Activated CD8-positive, alpha-beta T cell treated with anti-CD3 and anti-CD28 coated beads for 36 hours (primary cell): ENCODE measurements at places on chromosomes 5 and 9. TPM values are rescaled to one million over a fixed set of nuclear protein-coding genes. Genes with fewer than 3 reads are reported as not detected.

DNA sequence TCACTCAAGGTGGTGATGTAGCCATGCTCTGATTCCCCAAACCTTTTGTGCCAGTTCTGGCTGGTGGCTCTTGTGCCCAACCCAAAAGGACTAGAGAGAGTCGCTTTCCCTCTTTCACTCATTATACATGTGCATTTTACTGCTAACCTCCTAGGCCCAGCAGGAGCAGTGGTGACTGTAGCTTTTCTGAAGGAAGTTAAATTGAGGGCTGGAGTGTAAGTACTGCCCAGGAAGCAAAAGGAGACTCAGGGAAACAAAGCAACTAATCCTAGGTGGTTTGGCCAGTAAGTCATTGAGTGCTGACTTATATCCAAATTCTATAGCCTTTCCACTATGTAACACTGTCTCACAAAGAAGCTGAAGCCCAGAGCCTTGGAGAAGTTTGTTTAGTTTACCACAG, 194.4 kb upstream of the ZNF462 start:
- DNase-seq, result no peak

- no peak for DNase-seq
Observed at GRCh38 chr9:6484210-6484609, 71.2 kb downstream of the UHRF2 start.

GRCh38 chr5:177040814-177041420, 18.4 kb downstream of the ZNF346 start:
- DNase-seq, result no peak

DNA sequence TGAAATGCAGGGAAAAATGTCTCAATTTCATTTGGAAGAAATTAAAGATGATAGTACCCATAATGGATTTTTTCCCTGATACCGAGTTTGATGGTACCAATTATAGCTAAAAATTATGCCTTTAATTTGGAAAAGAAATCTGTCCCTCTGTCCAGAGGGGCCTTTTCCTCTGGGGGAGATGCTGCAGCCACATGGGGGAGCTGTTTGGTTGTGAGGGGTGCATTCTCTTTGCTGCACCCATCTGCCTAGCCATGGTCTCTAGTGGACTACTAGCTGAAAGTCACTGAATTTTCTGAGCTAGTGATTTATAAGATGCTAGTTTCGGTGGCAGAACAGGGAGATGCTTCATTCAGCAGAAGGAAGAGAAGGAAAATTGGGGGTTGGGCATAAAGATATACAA, 9.6 kb downstream of the SEC61B start:
- peak; percentile 71 for DNase-seq

DNA sequence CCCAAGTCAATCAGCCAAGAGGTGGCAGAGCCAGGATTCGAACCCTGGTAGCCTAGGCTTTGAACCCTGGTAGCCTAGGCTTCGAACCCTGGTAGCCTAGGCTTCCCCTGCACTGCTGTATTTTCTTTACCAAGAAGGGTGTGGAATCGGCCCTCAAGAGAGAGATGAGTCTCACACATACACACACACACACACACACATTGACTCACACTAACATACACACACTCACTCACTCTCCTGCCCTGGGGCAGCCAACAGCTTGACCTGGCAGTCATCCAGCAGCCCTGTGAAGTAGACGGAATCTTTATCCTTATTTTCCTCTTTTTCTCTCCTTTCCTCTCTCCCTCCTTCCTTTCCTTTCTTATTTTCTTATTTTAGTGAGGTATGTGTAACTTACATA, 55.4 kb upstream of the RPL26L1 start:
- DNase-seq, result no peak

DNA sequence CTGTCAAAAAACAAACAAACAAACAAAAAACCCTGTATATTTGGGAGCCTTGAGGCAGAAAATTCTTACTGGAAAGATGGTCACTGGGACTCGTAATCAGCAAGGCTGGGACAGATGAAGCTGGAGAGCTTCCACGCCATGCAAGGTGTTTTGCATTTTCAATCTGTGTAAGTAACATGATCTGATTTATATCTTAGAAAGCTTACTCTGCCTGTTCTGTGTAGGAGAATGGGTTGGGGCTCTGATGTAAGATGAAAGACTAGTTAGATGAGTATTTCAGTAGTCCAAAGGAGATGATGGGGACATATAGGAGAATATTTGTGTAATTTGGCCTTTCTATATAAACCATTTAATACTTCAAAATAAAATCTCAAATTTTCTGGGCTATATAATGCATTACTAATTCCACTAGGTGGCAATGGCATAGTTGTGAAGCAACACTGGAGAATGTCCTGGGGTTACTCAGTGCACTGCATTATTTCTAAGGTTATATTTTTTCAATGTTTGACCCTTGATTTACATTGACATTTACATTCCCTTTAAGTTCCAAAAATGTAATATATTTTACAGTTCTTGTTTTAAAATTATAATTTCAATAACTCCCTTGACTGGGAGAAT, 21.9 kb upstream of the FSD1L start:
- DNase-seq, result no peak

DNA sequence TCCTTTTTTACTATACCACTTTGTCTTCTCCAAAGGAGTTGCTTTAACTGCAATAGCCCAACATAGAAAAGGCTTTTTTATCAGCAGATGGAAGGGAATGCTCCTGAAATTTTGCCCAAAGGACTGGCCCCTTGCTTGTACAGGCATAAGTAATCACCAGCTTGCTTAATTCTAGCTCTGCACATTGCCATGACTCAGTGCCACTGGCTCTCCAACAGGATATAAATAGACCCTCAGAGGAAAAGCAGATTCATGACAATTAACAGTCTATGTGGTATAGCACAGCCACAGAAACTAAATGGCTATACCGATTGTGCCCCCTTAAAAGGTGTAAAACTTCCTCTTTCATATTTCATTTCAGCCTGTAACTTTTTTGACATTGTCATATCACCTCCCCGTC, 227.0 kb downstream of the ZNF608 start:
- DNase-seq, result no peak

DNA sequence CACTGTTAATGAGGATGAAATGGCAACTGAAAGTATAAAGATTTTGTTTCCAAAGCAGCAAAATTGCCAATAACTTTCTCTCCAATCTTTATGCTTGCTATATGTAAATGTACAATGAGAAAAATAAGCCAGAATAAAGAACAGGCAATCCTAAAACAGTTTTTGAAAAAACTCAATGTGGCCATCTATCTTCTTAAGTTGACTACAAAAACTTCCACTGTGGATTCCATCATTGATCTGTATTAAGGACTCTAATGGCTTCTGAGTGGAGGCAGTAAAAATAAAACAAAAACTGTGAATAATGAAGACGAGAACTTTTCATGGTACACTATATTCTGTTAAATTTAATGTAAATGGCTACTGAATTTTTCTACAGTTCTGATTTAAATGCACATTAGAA, 382.9 kb downstream of the TMEM232 start:
- no peak for DNase-seq

GRCh38 chr5:14272548-14273205, 129.5 kb downstream of the TRIO start:
- no peak for DNase-seq

GRCh38 chr5:162641142-162641813, 573.7 kb downstream of the GABRG2 start:
- no peak for DNase-seq

DNA sequence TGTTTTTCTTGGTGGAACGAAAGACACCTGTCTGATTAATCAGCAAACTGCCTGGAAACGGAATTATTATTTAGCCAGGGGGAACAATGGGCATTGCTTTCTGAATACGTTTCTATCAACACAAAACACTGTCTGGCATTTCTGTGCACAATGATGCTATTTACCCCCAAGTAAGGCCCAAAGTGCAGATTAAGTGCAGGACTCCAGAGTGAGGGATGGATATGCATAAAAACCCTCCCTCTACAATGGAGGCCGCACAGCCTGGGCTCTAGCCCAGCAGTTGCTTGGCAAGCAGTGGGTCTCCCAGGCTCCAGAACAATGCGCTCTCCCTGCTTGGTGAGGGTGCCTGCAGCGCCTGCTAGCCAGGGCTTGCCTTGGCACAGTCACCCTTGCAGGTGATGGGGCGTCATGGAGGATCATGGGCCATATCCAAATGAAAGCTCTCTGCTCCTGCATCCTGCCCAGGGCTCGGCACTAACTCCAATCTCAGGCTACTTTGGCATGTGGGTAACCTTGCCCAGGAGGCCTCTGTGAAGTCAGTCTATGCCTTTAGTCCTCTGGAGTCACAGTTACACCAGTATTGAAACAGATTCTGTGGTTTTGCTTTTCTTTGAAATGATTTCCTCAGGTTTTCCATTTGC, 11.5 kb upstream of the SPATA24 start:
- peak; percentile 69 for DNase-seq

DNA sequence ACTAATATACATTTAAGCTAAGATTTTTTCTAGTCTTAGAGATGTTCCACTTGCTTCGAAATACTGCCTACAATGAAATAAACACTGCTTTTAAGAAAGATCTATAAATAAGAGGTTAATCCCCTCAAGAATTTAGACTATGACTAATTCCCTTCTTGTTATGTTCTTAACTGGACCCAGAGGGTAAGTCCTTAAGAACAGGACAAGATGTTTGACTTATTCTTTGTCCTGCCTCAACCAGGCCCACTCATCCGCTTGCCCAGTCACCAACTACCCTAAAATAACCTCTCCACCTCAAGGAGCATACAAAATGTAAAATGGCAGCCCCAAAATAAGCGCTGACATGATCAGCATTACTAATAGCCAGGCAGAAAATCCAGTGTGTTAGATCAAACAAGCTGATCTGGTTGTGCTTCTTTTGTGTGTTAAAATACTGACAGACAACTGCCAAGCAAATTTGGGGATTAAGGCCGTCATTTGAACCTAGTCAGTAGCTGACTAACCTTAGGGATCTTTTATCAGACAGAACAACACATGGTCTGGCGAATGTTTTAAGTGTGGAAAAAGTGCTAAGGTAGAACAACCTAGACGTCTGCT, 93.7 kb upstream of the SMC5 start:
- no peak for DNase-seq

- no peak for DNase-seq
Observed at GRCh38 chr5:52809884-52810283, 22.2 kb downstream of the ITGA1 start.

GRCh38 chr5:120365656-120366446, 98.2 kb upstream of the PRR16 start:
- DNase-seq, result no peak

GRCh38 chr9:137198902-137199283, 1.6 kb downstream of the TPRN start:
- no peak for DNase-seq

DNA sequence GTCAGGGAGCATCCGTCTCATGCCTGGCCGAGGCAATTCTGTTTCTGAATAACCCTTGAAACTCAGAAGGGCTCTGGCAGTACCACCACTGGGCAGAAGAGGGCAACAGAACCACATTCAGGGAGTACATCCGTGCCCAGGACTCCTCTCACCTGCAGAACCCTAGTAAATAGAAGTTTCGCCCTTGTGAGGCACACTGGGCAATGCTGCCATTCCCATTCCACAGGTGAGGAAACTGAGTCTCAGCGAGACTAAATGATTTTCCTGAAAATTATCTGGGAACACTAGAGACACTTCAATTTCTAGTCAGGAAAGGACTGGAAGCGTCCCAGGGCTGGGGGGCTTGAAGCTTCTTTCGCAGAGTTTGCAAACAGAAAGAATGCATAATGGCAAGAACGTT, 74.7 kb downstream of the FGF1 start:
- DNase-seq, result peak; percentile 87

GRCh38 chr5:180353048-180353979, at the start of gene GFPT2:
Gene GFPT2 (minus strand): TSS chr5:180353336. CDS start chr5:180353217, 119 bp downstream.
- DNase-seq, result peak; percentile 60

DNA sequence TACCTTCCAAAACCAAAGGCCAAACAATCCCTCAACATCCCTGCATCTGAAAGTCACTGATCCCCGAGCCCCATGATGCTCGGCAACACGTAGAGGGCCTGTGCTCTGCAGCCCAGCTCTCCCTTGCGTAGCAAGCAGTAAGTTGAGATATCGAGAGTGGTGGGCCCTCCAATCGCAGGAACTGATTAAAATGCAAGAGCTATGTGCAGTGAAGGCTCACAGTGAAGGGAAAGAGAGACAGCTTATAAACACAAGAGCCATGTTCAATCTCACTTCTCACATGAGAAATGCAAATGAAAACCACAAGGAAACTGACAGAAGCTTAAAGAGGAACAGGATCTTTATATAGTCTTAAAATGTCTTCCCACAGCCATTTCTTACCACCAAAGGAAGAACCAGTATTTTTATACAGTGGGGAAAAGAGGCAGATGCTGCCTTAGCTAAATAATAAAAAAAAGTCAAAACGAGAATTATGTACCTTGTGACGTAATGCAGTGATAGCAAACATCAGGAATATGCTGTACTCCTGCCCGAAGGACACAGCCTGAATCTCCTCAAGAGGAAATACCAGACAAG, 24.6 kb downstream of the TTF1 start:
- DNase-seq, result no peak

DNA sequence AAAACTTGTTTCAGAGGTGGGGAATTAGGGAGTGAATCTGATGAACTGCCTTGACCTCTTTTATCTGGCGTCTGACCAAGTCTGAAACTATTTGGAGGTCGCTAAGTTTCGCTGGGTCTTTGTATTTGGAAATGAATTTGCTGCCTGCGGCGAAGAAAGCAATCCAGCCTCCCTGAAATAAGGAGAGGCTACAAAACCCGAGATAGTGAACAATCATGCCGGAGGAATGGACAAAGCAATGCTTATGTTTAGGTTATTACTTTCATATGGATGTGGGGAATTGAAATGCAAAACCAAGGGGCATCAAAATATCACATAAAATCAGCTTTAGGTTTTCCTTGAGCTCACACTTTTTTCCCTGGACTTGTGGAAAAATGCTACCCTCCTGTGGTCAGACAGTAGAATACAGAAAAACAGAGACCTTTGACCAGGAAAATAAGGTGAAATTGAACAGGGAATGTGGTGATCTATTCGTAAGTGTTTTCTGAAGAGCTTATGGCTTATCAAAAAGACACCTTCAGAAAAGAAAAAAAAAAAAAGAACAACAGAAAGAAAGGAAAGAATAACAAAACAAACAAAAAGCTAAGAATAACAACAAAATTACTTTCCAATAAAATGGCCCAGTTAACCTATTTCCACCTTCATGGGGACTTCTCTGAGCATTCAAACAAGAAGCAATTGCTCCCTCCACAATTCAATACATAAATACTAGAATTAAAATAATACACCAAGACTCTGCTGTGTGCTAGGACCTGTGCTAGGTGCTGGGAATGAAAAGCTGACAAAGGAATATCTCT, 68.6 kb upstream of the DPYSL3 start:
- no peak for DNase-seq

GRCh38 chr5:14341571-14342230, 198.6 kb downstream of the TRIO start:
- DNase-seq, result no peak

GRCh38 chr9:108400297-108400696, 455.5 kb downstream of the ACTL7B start:
- DNase-seq, result no peak

The SNX30 gene
- total RNA-seq, result 3.8 TPM

The PCDHGA10 gene
- not detected for total RNA-seq

The MYOZ3 gene
- 0.11 TPM for total RNA-seq

The SPINK7 gene
- not detected for total RNA-seq

The FBXW5 gene
- total RNA-seq, result 53.4 TPM

The KLHL3 gene
- total RNA-seq, result 12.2 TPM

The LECT2 gene
- not detected for total RNA-seq

The HSPB3 gene
- total RNA-seq, result not detected

The MVB12B gene
- total RNA-seq, result 6.4 TPM

The PCDHB4 gene
- total RNA-seq, result not detected

The SLC31A1 gene
- 18.3 TPM for total RNA-seq

The PCDHB16 gene
- not detected for total RNA-seq

The GDA gene
- total RNA-seq, result not detected

The SERF1A gene
- 5.0 TPM for total RNA-seq

The SHISAL2B gene
- not detected for total RNA-seq

The IQGAP2 gene
- total RNA-seq, result 37.7 TPM
